ENCODE measurements at places on chromosomes 2 and 18.

GRCh38 chr2:10028407-10028987, 14.9 kb upstream of the KLF11 start:
- no peak for DNase-seq

- DNase-seq = no peak
Observed at GRCh38 chr2:16475586-16475985, 190.0 kb downstream of the CYRIA start.

GRCh38 chr18:12765586-12765985, 62.7 kb downstream of the PSMG2 start:
- no peak for DNase-seq

- no peak for DNase-seq
Observed at GRCh38 chr18:2901423-2901985, 54.7 kb downstream of the EMILIN2 start.

DNA sequence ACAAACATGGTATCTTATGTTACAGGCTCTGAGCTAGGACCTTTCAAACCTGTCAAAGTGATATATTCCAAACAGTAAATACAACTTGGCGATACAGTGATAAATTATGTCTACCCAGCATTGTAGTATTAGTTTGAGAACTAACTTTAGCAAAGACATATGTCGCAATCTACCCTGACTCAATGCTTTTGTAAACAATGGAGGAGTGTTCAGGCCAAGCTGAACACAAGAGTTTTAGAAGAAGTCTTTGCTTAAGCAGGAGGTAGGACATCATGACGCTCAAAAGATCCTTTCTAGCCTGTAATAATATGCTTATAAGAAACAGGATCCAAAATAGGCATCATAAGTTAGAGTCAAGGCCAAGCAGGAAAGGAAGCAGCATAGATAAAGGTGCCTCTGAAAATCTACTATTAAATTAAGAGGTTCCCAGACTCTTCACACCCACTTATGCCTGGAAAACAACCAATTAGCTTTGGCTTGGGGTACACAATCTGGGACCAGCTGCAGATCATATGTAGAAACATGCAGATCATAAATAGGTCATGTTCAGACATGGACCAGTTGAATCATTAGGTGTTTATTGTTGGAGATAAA, 132.5 kb downstream of the CSRNP3 start:
- no peak for DNase-seq

DNA sequence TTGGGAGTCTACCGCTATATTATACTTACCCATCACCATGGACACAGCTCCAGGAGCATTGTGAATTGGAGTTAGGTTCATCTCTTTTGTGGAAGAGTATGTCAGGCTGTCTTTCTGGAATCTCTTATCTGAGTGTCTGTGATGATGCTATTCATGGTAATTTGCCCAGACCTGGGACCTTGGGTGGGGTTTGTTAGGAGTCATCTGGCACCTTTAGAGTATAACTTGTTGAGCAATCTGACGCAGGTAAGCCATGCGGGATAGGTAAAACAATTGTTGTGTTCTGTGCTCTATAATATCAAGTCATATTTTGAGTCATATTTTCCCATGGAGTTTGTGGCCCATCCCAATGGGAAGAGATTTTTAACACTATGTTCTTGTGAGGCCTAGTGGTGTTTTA, 49.7 kb upstream of the MAPRE2 start:
- DNase-seq = no peak

DNA sequence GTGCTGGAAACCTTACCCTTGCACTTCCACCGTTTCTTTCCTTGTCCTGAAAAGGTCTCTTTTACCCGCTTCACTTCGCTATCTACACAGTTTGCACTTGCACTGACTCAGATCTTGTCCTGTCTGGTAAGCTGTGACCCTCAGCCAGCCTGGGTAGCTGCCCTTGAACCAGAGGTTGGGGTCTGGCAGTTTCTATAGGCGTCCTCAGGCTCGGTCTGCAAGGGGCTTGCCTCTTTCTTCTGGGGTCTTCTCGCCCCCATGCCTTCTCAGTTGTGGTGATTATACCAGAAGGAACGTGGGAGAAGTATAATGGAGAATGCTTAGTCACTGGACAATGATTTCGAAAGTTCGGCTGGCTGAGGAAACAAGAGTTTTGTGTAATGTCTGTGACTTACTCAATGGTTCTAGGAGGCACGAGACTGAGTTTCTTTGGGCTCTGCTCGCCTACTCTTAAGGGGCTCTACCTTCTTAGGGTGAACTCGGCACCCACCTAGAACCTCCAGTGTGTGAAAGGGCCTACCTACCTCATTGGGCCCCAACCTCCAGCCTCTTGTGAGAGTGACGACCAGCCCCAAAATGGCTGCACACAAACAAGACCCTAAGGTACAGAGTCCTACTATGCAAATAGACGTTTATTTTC, 6.9 kb upstream of the STAT1 start:
- peak; percentile 35 for DNase-seq

GRCh38 chr18:24499814-24500213, 39.4 kb downstream of the HRH4 start:
- no peak for DNase-seq

Measured in CD4-positive, alpha-beta T cell treated with Interleukin-21 for 1 hour (primary cell).